ENCODE measurements at places on chromosomes 16 and 17.
A peak's percentile ranks its signal among the peaks of the same experiment; 100 is the strongest.

DNA sequence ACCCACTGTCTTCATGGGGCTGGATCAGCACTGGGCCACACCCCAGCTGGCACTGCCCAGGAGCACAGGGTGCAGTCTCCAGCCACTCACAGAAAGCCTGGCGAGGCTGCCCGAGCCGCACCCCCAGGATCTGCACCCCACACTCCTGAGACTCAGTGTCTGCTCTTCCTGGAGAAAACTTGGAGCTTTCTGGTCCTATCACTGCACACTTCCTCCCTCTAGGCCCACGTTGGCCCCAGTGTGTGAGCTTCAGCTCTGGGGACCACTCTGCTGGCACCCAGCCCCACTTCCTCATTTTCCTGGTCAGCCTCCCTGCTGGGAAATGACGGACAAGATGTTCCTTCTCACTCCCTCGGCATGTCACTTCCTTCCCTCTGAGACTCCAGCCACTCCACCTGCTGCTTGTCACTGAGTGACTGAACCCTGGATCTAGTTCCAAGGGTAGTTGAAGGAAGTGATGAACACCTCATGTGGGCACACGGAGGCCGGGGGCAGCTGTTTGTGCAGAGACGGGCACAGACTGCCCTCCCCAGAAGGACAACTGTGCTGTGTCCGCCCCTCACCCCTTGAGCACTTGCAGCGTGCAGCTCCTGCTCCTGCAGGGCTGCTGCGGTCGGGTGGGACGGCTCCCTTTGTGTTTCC lies 29.0 kb downstream of the ZC3H18 start:
- no peak for DNase-seq

GRCh38 chr16:57092786-57093411 lies 516 bp downstream of the CPNE2 start:
- no peak for DNase-seq

DNA sequence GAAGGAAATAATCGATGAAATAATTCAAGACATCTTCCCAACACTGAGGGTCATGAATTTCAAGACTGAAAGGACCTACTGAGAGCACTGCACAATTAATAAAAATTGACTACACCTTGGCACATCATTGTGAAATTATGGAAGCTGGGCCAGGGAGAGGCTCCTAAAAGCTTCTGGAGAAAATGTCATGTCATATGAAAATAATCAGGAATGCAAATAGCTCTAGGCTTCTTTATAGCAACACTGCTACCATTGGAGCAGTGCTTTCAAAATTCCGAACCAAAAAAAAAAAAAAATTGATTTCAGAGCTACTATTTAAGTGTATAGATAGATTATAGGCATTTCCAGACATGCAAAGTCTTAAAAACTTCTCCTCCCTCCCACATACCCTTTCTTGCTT lies 6.4 kb upstream of the ALOX15B start:
- DNase-seq, result no peak

DNA sequence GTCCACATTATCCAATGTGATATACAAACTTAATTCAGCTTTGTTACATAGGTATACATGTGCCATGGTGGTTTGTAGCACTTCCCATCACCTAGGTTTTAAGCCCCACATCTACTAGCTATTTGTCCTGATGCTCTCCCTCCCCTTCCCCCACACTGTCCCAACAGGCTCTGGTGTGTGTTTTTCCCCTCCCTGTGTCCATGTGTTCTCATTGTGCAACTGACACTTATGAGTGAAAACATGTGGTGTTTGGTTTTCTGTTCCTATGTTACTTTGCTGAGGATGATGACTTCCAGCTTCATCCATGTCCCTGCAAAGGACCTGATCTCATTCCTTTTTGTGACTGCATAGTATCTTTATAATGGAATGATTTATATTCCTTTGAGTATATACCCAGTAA lies 196.7 kb downstream of the CDH11 start:
- no peak for DNase-seq

- DNase-seq, result no peak
These were observed 9.3 kb downstream of the CTRB2 start for GRCh38 chr16:75197522-75198134.

- no peak for DNase-seq
These were observed 19.9 kb downstream of the TBX2 start for GRCh38 chr17:61419496-61420046.

- no peak for DNase-seq
These were observed 23.6 kb downstream of the RANBP10 start for GRCh38 chr16:67782567-67783352.

- no peak for DNase-seq
These were observed 4.1 kb downstream of the CYLD start for GRCh38 chr16:50745940-50746339.

- no peak for DNase-seq
These were observed 1.4 kb downstream of the SOX9 start for GRCh38 chr17:72122010-72122764.

DNA sequence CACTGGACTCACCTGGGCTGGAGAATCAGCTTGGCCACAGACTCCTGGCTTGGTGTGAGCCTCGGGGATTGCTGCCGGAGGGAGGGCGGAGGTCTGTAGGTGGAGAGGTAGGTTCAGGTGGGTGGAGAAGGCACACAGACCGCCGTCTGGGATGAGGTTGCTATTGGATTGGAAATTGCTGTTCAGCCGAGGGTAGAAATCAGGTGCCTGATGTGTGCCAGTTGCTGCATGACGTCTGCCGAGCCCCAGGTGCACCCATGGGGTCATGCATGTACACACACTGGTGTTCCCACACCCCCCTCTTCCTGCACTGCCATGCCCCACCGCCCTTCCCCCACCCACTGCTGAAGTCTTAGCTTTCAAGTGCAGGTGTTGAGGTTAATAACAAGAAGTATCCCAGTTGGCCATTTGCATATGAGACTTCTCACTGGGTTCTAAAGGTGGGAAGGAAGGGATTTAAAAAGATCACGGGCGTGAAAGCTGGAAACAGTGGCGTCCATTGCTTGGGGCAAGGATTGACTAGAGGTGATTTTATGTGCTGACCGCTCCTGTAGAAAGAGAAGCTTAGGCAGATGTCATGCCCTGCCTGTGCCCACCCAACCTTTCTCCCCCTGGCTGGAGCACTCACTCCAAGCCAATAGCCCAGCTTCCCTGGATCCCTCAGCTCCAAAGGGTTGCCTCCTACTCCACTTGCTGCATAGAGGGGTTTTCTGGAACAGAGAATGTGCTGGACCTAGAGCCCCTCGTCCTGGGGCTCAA lies 193.6 kb downstream of the CCDC182 start:
- no peak for DNase-seq

DNA sequence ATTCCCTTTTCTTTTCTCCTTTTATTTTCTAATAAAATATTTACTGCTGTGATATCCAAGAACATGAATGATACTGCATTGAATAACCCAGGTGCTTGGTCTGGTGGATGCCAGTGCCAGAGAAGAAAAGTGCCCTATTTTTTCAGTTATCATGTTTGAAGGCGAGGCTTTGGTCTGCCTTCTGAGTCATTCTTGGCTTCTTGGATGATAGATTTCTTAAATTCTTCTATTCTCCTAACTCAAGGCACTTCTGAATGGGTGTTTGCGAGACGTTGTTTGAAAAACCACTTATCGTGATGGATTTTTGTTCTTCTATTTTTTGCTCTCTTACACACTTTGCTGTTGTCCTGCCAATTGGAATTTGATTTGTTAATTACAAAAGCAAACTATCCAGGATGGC lies 66.7 kb downstream of the FTO start:
- no peak for DNase-seq

DNA sequence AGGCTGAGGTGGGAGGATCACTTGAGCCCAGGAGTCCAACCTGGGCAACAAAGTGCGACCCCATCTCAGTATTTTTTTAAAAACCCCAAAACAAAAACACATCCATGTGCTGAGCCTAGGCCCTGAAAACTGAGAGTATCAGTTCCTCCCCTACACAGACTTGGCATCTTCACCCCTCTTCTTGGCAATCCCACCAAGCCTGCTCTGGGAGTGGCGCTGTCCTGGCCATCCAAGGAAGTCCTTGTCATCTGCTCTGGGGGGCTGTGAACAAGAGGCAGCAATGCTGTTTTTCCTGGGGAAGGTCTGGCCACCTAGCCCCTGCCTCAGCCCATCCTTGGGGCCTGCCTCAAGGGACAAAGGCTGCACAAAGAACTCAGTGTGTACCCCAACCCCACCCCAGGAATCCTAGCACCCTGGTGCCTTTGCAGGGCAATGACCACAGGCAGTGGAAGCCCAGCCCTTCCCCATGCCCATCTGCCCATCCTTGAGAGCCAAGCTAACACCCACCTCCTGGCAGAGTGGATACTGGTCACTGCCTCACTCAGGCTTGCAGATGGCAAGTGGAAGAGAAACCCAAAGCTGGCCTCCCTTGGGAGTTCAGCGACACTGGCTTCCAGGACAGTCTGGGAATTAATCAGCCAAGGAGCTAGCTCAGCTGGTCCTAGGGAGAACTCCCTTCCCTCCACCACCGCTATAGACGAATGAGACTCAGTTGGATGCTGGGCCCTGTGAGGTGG lies 14.8 kb upstream of the GFOD2 start:
- DNase-seq, result no peak

DNA sequence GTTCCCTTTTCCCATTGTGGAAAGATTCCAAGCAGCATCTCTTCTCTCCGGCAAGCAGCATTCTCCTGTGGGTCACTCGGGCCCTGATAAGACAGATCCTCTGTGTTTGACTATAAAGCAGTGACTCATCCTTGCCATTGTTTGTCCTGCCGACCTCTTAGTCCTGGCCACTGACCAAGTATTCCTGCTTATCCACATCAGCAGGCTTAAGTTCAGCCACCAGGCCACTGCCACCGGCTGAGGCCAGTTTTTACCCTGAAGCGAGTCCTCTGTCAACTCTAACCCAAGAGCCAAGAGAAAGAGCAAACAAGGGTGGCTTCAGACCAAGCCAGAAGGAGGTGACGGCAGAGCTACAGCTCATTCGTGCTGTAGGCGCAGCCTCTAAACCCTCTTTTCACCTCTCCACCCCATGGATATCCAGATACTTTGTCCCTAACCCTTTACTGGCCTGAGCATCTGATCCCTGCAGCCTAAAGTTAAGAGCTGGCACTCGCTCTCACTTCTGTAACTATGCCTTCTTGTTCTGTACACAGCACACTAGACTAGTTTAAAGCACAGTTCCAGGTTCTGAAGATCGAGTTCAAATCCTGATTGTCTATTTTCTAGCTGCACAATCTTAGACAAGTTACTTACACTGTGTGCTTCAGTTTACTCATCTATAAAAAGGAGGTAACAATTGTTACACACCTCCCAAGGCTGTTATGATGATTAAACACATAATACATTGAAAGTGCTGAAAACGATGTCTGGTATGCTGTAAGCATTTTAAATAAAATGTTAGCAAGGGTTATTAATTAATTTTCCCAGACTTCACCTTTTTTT lies 31.0 kb downstream of the SOX9 start:
- DNase-seq, result no peak

- no peak for DNase-seq
These were observed 76.6 kb downstream of the ABCC6 start for GRCh38 chr16:16146380-16147315.

DNA sequence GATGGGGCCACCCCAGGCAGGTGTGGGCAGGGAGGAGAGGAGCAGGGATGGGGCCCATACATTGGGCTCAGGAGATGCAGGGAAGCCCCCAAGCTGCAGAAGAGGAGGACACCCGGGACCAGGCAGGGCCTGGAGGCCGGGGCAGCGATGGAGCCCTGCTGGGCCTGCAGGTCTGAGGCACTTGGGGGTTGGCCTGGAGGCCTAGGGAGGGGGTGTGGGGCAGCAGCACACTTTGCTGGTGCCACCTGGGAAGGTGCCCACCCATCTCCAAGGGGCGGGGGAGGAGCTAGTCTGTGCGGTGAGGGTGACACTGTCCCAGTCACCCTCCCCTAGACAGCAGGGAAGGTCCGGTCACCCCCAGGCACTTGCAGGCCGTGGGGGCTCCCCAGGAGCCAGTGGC lies 6.4 kb upstream of the CCDC57 start:
- no peak for DNase-seq

GRCh38 chr16:67170168-67170948 lies at the start of gene NOL3:
Gene NOL3 (plus strand): TSS chr16:67170538.
- no peak for DNase-seq

- no peak for DNase-seq
These were observed 10.2 kb downstream of the PIP4K2B start for GRCh38 chr17:38789185-38789584.

GRCh38 chr17:4604111-4604644 lies 19.8 kb downstream of the SMTNL2 start:
- DNase-seq, result peak; percentile 20

- DNase-seq, result no peak
These were observed 5.5 kb downstream of the CBFA2T3 start for GRCh38 chr16:88971371-88972097.

DNA sequence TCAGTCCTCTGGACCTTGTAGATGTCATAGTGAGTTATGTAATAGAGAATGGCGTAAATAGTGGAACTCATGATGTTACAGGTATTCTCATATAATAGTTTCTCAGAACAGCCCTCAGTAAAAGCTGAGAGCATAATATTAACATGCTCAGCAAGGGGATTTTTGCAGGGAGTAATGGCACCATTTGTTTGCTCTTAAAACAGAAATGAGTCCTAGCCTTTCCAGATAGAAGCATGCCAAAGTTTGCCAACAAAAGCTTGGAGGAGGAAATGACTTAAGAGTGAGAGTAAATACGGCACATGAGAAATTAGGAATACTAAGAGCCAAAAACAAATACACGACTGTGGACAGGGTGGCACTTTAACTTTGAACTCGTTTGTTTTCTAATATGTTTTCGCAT lies 198.4 kb downstream of the ANKFN1 start:
- DNase-seq, result no peak

- no peak for DNase-seq
These were observed 759.7 kb downstream of the CDH11 start for GRCh38 chr16:64362193-64362592.

GRCh38 chr16:471353-472198 lies 46.1 kb downstream of the RAB11FIP3 start:
- no peak for DNase-seq

- DNase-seq, result no peak
These were observed 11.9 kb upstream of the GSE1 start for GRCh38 chr16:85601272-85601639.

- no peak for DNase-seq
These were observed 98.0 kb downstream of the CYTH1 start for GRCh38 chr17:78684026-78684425.

GRCh38 chr17:75850928-75851692 lies 4.0 kb downstream of the WBP2 start:
- DNase-seq, result no peak

- DNase-seq, result no peak
These were observed 44.7 kb downstream of the ABCC1 start for GRCh38 chr16:15993946-15994665.

- DNase-seq, result no peak
These were observed 5.5 kb upstream of the MNT start for GRCh38 chr17:2406271-2406902.

- no peak for DNase-seq
These were observed 12.6 kb upstream of the CLTC start for GRCh38 chr17:59607061-59607460.

GRCh38 chr16:11151885-11152629 lies 103.9 kb downstream of the SOCS1 start:
- DNase-seq, result no peak

DNA sequence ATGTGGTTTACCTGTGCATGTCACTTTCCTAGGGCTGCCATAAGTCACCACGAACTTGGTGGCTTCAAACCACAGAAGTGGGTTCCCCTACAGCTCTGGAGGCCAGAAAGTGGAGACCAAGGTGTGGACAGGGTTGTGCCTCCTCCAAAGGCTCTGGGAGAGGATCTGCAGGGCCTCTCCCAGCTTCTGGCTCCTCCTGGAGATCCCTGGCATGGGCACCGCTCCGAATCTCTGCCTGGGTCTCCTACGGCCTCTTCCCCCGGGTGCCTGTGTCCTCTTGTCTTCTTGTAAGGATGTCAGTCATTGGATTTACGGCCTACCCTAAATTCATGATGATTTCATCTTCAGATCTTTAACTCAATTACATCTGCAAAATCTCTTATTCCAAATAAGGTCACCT lies 2.5 kb upstream of the SRRM2 start:
- DNase-seq, result no peak

GRCh38 chr17:39926135-39926587 lies 1.2 kb downstream of the ORMDL3 start:
- DNase-seq, result no peak
